ENCODE measurements at places on chromosomes 16 and 17. TPM values are rescaled to one million over a fixed set of nuclear protein-coding genes. Genes with fewer than 3 reads are reported as not detected.

CALB2 gene
- not detected for total RNA-seq

GSG1L gene
- not detected for total RNA-seq

GPR142 gene
- total RNA-seq, result 0.16 TPM

HS3ST4 gene
- total RNA-seq, result not detected

ATP2A3 gene
- total RNA-seq, result 0.06 TPM

ATP2A1 gene
- total RNA-seq, result 0.16 TPM

P4HB gene
- total RNA-seq, result 635 TPM

PAM16 gene
- 18.5 TPM for total RNA-seq

KRTAP1-1 gene
- total RNA-seq, result not detected

WFDC1 gene
- 0.32 TPM for total RNA-seq

TRPV3 gene
- not detected for total RNA-seq

CXCL16 gene
- total RNA-seq, result 1.3 TPM

SNRNP25 gene
- 18.9 TPM for total RNA-seq

PLCG2 gene
- 12.3 TPM for total RNA-seq

KRTAP2-2 gene
- not detected for total RNA-seq

ZNF385C gene
- not detected for total RNA-seq

CLUH gene
- total RNA-seq, result 25.6 TPM

TVP23C gene
- 42.0 TPM for total RNA-seq

TMEM208 gene
- total RNA-seq, result 20.3 TPM

MAF gene
- 13.3 TPM for total RNA-seq

KCNH6 gene
- total RNA-seq, result 0.06 TPM

CHMP1A gene
- total RNA-seq, result 94.9 TPM

CAPNS2 gene
- total RNA-seq, result 0.81 TPM

MPP2 gene
- 0.16 TPM for total RNA-seq

KLHL11 gene
- 15.7 TPM for total RNA-seq

ABCA10 gene
- total RNA-seq, result 0.65 TPM

TBC1D26 gene
- 0.38 TPM for total RNA-seq

CFAP97D1 gene
- not detected for total RNA-seq

CSF3 gene
- total RNA-seq, result 0.19 TPM

ZNF624 gene
- 3.4 TPM for total RNA-seq

HSDL1 gene
- total RNA-seq, result 16.0 TPM

NUPR1 gene
- 5.7 TPM for total RNA-seq

PLD6 gene
- 1.3 TPM for total RNA-seq

P2RX1 gene
- not detected for total RNA-seq

ZPBP2 gene
- not detected for total RNA-seq

TRIM16 gene
- total RNA-seq, result 65.4 TPM

SLC4A1 gene
- total RNA-seq, result not detected

SLC5A11 gene
- not detected for total RNA-seq

ELP5 gene
- total RNA-seq, result 22.4 TPM

CCL16 gene
- total RNA-seq, result 0.65 TPM

C16orf92 gene
- total RNA-seq, result not detected

GLP2R gene
- total RNA-seq, result not detected

OR1A1 gene
- not detected for total RNA-seq

Measured in bladder microvascular endothelial cell (primary cell).